ENCODE measurements at places on chromosomes 5 and 9.

GRCh38 chr5:10564838-10565784 is 1.2 kb downstream of the ANKRD33B start:
- DNase-seq, result no peak

- no peak for DNase-seq
Measured at GRCh38 chr9:134751622-134752021, 110.0 kb downstream of the COL5A1 start.

GRCh38 chr9:29691758-29692407 is 2118.6 kb upstream of the C9orf72 start:
- DNase-seq, result no peak

DNA sequence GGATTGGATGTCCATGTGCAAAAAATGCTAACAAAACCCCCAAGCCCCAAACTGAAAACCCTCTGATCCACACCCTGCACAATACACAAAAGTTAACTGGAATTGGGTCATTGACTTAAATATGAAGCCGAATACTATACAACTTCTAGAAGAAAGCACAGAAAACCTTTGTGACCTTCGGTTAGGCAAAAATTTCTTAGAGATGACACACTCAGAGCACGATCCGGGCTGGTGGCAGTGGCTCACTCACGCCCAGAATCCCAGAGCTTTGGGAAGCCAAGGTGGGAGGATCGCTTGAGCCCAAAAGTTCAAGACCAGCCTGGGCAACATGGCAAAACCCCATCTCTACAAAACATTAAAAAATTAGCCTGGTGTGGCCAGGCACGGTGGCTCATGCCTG is 1.8 kb upstream of the DIPK1B start:
- DNase-seq, result no peak

Data from ovary (tissue), 10 donors.